NCI-H2171 treated with DMSO at 0.1 percent for 48 hours (cell line): ENCODE measurements at places on chromosomes 12 and 14.

GRCh38 chr12:102946042-102946441, 11.4 kb upstream of the ASCL1 start:
- no peak for DNase-seq

GRCh38 chr14:67955261-67955660, 135.7 kb downstream of the RAD51B start:
- DNase-seq, result no peak

- DNase-seq, result peak; percentile 87
Measured at GRCh38 chr14:102316338-102316742, 3.2 kb upstream of the ZNF839 start.

- DNase-seq, result peak; percentile 62
Measured at GRCh38 chr14:38405851-38406635, 150.2 kb upstream of the CLEC14A start.

- no peak for DNase-seq
Measured at GRCh38 chr12:2922329-2922728, 31.6 kb downstream of the TULP3 start.

DNA sequence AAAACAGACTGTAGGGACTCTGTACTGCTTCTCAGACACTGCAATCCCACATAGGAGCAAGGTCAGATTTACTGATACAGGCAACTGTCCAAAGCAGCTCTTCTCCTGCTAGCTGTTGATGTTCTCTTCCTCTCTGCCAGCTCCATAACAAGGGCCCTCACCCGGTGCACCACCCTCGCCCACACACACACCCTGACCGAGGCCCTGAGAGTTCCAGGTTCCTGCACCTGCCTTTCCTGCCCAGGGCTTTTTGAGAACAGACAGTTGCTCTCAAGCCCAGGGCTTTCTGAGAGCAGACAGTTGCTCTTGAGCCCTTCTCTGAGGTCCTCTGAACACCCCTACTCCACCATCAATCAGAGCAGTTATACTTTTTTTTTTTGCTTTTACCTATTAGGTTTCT, 233.8 kb upstream of the GARIN6 start:
- no peak for DNase-seq

DNA sequence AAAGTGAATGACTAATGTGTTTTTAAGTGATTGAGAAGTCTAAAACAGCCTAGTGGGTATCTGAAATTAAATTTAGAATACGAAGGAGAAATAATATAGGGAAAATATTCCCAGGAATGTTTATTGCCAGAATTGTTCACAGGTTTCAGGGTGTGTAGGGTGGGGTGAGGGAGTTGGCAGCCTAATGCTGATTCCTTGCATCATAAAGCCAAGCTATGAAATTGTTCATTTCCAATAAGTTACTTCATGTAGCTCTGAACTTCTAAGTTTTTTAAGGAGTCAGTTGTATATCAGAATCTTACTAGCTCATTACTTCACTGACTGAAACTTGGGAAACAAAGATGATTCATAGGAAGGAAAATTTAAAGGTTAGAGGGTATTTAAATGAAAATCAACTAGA, 56.4 kb downstream of the RAB35 start:
- DNase-seq, result no peak

DNA sequence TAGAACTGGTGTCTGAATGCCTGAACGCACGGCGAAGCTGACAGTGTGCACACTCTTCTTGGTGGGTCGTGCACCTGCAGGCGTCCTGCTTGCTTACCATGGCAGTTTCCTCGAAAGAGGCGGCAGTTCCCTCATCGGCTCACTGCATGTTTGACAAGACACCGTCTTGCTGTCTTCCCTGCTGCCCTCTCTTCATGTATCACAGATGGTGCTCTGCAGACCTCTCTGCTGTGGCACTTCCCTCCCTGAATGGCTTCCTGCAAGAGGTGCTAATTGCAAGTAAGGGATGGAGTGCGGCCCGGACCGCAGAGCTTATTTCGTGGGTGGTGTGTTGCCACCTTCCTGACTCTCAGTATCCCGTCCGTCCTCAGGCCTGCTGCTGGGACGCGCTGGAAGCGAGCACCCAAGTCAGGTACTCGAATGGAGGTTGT, 156.7 kb upstream of the RTL1 start:
- DNase-seq, result no peak

DNA sequence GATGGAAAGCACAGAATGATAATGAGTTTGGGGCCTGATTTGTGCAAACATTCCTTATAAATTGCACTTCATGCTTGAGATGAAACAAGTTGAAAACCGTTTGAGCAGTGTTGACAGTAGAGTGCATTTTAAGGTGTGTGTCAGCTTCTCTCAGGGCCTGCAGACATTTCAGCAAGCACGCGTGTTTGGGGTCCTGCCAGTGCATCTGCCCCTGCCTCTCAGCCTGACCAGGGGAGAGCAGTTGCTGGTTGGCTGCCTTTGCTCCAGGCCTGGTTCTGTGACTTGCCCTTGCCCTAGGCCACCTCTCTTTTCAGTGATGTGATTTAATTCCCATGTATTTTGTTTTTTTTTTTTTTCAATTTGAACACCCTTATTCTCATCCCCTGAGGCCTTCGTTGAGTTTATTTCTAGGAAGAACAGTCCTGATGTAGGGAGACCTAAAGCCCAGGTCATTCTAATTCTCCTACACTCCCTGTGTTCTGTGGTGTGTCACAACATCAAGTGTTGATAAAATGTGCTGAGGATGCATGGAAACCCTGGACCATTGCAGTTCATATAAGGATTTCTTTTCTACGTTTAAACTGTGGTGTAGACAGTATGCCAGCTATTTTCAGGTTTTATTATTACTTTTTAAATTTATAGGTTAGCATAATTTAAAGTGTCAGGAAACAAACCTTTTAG, 40.1 kb upstream of the AMN start:
- DNase-seq, result no peak

- peak; percentile 63 for DNase-seq
Measured at GRCh38 chr14:96104469-96105057, 65.4 kb downstream of the C14orf132 start.

GRCh38 chr12:79299447-79300198, 391.1 kb downstream of the PAWR start:
- DNase-seq, result no peak

DNA sequence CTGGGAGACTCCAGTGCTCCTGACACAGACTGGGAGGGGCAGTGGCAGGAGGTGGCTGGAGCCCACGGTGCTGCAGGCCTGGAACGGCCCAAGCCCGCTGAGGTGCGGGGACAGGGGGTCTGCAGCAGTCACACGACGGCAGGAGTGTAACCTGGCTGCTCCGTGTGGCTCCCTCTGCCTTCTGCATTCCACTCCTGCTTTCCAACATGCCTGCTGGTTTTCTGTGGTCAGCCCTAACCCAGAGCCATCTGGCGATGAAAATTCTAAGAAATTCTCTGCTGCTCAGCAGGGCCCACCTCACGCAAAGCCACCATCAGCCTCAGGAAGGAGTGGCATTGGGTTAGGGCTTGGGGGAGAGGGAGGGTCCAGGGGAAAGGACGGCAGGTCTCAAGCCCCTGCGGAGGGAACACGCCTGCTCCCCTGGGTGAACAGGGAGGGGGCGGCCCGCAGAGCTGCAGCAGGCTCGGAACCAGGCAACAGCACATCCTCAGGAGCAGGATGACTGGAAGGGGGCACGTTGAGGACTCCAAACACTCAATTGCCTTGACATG, 5.0 kb upstream of the FBRSL1 start:
- no peak for DNase-seq

- DNase-seq, result no peak
Measured at GRCh38 chr12:132095520-132096409, 48.4 kb downstream of the DDX51 start.

- DNase-seq, result no peak
Measured at GRCh38 chr12:111368291-111368787, 556 bp downstream of the PHETA1 start.

- DNase-seq, result no peak
Measured at GRCh38 chr12:49521389-49521788, 17.4 kb upstream of the KCNH3 start.

DNA sequence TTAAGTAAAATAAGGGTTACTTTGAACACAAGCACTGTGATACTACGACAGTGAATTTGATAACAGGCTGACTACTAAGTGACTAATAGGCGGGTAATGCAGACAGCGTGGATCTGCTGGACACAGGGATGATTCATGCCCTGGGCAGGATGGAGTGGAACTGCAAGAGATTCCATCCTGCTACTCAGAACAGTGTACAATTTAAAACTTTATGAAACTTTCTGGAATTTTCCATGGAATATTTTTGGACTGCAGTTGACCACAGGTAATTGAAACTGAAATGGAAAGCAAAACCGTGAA, 46.0 kb downstream of the YEATS4 start:
- DNase-seq, result no peak

- DNase-seq, result no peak
Measured at GRCh38 chr12:121202407-121203355, 7.2 kb upstream of the P2RX4 start.

DNA sequence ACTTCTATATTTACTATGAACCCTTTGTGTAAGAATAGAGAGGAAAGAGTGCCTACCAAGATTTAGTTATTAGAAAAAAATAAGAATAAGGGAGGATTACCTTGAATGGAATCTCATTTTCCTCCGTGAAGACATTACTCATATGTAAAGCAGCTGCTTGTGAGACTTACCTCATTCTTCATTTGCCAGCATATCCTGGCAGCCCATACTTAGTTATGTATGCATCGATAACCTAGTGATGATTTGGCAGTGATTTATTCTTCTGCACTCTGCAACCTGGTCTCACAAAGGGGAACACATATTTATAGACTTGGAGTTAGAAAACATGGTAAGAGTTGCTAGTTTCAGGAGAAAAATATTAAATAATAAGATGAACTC, 56.8 kb downstream of the LRFN5 start:
- peak; percentile 78 for DNase-seq

DNA sequence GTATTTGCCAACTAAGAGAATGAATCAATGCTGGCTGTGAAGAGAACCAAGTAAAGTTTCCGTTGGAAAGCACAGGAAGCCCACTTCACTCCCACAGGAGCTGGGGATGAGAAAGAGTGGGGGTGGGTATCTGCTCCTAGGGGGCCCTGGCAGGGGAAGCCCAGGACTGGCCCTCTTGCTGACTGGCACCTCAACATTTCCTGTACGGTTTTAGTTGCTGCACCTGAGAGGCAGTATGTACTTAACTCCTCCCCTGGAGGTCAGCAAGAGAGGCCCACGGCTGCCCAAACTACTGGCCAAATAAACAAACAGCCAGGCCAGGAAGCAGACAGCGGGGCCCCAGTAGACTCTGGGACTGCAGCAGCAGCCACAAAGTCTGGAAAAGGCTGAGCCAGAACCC, 33.8 kb upstream of the VWF start:
- no peak for DNase-seq

DNA sequence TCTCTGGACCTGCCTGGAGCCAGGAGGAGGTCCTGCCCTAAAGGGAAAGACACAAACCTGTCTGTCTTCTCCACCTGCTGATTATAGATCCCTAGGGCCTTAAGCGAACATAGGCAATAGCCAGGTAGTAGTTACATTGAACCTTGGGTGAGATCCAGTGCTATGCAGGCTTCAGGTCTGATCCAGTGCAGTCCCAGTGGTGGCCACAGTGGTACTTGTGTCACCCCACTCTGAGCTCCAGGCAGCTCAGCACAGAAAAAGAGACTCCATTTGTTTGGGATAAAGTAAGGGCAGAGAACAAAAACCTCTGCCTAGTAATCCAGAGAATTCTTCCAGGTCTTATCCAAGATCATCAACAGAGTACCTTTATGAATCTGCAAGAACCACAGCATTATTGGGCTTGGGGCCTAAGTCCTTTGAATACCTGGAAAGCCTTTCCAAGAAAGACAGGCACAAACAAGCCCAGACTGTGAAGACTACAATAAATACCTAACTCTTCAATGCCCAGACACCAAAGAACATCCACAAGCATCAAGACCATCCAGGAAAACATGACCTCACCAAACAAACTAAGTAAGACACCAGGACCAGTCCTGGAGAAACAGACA, 60.4 kb upstream of the KTN1 start:
- DNase-seq, result no peak

DNA sequence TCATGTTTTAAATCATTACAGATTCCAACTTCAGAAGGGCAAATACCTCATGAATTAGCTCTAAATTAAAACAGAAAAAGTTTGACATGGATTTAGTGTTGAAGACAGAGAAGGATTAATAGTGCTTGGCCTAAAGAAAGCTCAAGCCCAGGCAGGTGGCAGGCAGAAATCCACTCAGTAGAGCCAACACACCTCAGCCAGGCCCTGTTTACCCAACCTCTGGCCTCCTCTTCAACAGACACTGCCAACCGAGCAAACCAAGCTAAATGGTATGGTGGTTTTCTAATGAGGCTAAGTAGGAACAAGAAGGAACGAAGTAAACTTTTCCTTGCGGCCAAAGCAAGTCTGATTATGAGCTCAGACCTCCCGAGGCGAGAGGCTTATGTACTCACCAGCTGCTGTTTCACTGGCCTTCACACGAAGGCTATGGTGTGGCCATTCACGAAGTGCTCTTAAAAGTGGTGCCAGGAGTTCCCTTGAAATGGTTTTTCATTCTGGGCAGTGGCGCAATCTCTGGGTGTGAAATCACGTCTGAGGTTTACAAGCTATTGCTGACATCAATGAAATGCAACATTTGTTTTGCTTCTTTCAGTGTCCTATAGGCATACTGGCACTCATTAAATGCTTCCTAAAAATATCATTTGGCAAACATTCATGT, 124.1 kb upstream of the LGR5 start:
- no peak for DNase-seq

DNA sequence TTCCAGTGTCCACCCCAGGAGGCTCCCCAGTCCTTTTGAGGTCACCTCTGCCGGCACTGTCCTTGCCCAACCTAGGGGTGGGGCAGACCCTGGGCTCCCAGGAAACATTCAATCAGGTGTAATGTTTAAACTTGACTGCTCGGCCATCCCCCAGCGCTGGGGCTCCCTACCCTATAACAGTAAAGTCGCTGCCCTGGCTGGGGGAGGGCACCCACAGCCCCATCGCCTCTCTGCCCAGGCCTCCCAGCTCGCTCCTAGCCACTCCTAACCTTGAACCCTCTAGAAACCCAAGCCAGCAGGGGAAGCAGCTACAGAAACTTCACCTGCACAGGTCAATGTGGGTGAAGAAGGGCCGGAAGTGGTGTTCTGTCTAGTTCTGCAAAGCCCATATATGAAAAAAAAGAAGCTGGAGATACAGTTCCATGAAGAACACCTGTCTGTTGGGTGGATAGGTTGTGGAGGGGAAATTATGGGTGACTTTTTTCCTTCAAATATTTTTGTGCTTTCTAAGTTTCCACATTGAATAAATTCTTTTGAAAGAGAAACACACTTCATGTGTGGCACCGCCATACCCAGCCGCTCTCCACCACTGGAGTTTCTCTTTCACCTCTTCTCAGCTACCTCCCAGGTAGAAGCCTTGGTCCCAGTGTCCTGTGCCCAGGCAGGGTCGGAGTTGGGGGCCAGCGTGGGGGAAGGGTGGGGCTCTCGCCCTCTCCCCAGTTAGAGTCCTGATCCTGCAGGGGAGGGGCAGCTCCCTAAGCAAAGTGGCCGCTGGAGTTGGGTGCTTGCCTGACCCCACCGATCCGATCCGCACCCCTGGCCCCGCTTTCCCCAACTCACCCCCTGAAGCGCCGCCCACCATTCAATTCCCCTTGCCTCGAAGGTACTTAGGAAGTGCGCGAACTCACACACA, 1.1 kb downstream of the CLMN start:
- DNase-seq, result no peak

GRCh38 chr12:11877869-11878780, 192.6 kb upstream of the BCL2L14 start:
- DNase-seq, result peak; percentile 59

- DNase-seq, result no peak
Measured at GRCh38 chr14:95238487-95239298, 81.0 kb downstream of the CLMN start.
